ENCODE measurements at places on chromosomes 1 and 21.

DNA sequence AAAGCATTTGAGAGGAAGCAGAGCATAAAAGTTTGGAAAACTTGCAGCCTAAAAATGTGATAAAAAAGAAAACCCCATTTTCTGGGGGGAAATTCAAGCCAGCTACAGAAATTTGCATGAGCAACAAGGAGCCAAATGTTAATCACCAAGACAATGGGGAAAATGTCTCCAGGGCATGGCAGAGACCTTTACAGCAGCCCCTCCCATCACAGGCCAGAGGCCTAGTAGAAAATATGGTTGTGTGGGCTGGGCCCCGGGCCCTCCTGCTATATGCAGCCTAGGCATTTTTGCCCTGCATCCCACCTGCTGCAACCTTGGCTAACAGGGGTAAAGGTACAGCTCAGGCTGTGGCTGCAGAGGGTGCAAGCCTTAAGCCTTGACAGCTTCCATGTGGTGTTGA, 299.6 kb upstream of the NCAM2 start:
- DNase-seq: no peak

DNA sequence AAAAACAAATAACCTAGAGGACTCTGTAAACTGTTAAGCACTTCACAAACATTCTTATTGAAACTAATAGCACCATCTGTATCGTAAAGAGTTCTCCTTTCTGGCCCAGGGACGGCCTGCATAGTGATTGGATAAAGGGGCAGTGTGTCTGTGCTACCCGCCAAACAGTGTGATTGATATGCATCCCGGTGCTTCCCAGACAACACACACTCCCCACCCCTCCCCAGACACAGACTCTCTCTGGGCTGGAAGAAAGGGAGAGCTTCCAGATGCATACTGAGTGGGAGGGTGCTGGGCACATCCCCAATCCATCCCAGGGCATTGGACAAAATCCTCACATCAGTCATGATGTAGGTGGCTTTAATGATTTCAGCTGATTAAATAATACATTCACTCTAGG, 3.7 kb downstream of the HSD11B1 start:
- DNase-seq: no peak

GRCh38 chr1:223304931-223305330, 59.0 kb downstream of the SUSD4 start:
- DNase-seq: no peak

GRCh38 chr1:66197785-66198184, 336.2 kb upstream of the SGIP1 start:
- DNase-seq: no peak
